ENCODE measurements at places on chromosomes 6 and 20. TPM values are rescaled to one million over a fixed set of nuclear protein-coding genes. Genes with fewer than 3 reads are reported as not detected.

- peak; percentile 92 for DNase-seq
Measured at GRCh38 chr20:48620507-48621375, 207.1 kb downstream of the PREX1 start.

- peak; percentile 83 for DNase-seq
Measured at GRCh38 chr6:145735356-145736165, at the start of gene EPM2A. TSS of gene EPM2A (minus strand) at chr6:145735520. CDS start at chr6:145735498, 22 bp downstream.

DNA sequence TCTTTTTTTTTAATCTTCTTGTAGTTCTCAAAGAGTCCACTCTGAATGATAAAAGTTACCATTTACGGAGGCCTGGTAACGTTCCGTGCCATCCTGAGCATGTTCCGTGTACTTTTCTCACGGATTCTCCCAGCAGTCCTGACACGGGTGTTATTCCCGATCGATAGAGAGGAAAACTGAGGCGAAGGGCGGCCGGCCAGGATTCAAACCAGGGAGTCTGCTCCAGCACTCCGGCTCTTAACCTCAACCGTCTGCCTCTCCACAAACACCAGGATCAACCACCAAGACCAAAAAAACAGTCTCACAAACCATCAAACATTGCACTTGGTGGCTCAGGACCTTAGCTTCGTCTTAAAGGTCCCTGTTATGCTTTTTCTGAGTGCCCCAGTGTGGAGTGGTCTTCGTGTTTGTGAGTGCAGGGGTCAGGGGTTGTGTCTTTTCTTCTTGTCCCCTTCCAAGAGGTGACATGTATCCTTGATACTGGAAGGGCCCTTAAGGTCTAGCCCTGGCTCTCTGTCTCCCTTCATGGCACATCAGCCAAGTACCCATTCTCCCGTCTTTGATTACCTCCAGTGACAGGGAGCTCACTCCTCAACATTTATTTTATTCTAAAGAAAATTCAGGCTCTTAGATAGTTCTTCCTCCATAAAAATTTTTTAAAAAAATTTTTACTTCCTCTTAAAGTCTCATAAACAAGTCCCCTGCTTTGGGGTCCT, 35.1 kb downstream of the SRC start:
- DNase-seq: no peak

DNA sequence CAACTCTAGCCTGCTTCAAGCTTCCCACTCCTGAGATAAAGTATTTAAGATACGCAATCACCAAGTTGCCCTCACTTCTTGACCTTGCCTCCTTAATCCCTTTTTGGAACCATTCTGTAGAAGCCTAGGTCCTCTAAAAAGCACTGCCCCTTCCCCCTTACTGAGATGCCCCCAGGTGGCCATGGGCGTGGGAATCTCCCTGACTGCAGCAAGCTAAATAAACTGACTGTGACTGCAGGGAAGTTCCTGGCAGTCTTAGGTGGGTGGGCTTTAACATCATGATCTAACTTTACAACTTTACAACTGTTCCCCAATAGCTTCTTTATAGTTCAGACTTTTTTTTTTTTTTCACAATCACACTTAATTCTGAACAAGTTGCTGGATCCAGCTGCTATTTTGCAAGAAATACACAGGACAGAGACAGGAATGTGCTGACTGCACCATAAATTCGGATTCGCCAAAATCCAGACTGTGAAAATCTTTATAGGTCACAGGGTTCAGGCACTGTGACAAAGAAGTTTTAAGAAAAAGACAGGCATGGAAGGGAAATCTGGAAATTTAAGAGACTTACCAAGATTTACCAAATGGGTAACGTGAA, 344.2 kb upstream of the SULF2 start:
- DNase-seq: no peak

- no peak for DNase-seq
Measured at GRCh38 chr6:24936641-24937317, 1.0 kb upstream of the RIPOR2 start.

DNA sequence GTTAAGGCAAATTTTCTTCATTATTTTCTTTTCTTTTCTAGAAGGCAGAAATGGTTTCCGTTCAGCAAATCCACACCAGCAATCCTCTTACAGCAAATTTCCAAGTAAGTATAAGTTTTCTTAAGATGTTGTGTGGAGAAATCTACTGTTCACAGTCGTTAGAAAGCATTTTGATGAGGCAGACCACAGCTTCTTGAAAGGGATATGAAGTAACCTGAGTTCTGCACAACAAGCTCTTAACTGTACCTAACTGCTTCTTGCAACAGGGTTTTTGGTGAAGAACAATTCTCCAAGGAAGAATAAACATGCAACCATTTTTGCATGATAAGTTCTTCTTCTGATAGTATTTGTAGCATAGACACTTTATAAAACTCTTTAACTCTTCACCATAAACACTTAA, 45.3 kb upstream of the STXBP5 start:
- DNase-seq: no peak

DNA sequence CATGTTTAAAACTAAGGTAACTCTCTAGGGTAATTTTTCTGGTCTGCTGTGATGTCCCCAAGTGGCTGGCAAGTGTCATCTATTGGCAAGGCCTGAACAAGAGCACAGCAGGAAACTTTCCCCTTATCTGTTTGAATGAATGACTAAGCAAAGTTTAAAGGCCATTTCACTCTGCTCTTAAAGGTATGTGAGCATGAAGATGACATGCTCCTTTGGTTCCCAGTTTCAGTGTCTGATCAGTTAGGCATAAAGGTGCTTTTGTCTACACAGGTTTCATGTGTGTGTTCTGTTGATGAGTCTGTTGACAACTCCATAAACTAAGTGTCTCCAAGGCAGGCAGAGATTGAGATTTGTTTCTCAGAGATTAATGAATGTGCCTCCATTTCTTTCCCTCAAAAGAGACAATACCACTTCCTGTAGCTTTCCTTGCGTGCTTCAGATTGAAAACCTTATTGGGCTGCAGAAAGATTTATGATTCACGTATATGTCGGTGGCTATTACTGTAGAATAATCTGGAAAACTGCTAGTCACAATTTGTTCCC, 83.9 kb downstream of the MAP3K7 start:
- DNase-seq: no peak

DNA sequence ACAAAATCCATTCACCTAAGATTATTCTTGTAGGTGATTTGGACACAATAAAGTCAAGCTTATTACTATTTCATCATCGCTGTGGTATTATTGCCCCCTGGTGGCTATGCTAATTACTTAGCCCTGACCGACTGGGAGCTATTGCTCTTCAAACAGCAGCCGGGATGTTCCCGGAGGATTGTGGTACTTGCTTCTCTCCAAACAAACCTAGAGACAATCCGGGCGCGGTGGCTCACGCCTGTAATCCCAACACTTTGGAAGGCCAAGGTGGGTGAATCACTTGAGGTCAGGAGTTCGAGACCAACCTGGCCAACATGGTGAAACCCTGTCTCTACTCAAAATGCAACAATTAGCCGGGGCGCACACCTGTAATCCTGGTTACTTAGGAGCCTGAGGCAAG, 15.4 kb upstream of the STMND1 start:
- peak; percentile 69 for DNase-seq

- DNase-seq: no peak
Measured at GRCh38 chr20:58461899-58462298, 53.3 kb downstream of the APCDD1L start.

Gene PTPRT
- 45.0 TPM for total RNA-seq

GRCh38 chr20:31824554-31825313, 5.6 kb downstream of the MYLK2 start:
- no peak for DNase-seq

Gene TRIM15
- 19.6 TPM for total RNA-seq

Gene CALHM5
- 1.8 TPM for total RNA-seq

DNA sequence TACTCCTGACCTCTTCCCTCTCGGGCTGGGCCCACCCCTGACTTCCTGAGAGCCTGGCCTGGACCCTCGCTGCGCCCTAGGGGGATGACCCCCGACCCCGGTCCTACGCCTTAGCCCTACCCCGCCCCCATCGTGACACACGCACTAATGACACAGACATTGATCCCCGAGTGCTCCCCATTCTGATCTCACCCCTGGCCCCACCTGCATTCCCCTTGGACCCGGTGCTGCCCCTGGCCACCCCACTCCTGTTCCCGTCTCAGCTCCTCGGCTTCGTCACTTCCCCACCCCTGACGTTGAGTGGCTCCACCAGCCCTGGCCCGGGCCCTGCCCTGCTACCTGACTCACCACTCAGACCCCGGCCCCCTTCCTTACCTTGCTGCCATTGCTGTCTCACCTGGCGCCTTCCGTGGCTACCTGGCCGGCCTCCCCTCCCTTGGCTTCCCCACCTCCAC, 12.1 kb downstream of the RBCK1 start:
- DNase-seq: no peak

GRCh38 chr6:160104821-160105517, 16.6 kb upstream of the SLC22A1 start:
- DNase-seq: no peak

DNA sequence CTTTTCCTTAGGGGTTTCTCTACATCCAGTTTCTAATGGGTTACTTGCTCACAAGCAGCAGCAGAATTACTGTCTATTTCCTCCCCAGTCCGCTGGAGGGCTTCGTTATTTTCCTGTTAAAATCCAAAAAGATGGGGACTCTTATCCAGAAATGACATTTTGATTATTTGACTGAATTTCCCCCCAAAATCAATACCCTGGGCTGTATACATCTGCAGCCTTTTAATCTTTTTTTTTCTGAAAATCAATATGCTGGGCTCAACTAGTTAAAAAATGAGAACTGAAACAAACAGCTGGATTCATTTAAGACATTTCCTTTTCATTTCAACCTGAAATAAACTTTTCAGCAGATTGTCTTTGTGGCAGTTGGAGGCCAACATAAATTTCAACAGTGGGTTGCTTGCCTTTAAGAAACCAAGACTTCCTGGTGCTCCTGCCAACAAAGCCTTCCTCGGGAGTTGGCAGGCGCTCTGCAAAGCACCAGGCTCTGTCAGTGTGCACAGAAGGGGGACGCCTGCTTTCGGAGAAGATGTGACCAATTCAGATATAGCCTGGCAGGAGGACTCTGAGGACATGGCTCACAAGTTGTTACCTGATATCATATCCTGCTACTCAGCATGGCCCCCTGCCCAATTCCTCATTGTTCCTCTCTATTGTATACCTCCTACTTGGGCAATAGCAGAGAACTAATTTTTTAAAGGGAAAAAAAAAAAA, 204.7 kb upstream of the ARG1 start:
- peak; percentile 77 for DNase-seq

DNA sequence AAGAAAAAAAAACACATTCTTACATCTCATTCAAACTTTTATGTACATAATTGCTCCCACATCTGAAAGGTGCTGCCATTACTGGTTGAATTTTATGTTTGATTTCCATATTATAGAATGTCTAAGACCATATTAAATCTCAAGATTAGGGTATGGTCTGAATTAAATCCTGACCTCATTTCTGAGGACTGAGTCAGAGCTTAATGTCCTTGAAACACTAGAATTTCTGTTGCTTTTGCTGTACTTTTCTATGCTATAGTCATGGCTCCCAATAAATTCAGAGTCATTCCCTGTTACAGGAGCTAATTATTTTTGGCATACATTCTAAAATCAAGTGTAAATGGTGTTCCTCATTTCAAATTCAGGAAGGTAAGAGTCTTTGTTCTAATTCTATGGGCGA, 285.3 kb upstream of the MANEA start:
- DNase-seq: no peak

- DNase-seq: no peak
Measured at GRCh38 chr6:75449630-75450206, 43.9 kb downstream of the FILIP1 start.

Gene FHL5
- 4.3 TPM for total RNA-seq

DNA sequence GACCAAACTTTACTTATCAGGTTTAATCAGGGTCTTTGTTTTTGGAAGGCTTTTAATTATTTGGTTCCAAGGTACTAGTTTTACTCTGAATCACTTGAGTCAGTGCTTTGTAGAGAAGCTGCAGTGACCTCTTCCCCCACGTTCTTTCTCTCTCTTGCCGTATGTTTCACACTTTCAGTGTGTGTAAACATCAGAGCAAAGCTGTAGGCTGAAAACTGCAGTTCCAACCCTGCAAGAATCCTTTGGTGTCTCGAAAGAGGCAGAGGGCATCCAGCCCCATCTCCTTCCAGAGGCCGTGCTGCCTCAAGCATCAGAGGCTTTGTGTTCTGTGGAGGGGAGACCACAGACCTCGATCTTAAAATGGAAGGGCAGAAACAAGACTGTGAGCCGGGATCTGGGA, 42.1 kb downstream of the CFAP61 start:
- no peak for DNase-seq

DNA sequence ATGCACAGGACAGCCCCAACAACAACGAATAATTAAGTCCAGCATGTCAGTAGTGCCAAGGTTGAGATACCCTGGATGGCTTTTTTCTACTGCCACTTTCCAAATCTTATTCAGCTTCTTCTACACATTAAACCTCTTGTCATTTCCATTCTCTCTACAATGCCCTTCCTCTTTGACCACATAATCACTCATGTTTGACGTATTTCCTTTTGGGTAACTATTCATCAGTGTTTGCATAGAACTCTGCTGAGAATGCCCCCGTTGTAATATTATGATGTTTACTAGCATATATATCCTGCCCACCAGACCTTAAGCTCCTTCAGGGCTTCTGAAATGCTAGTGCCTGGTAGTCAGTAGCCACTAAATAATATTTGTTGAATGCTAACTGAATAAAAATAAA, 515.3 kb upstream of the RNF217 start:
- DNase-seq: no peak

GRCh38 chr6:146962329-146962728, 241.9 kb upstream of the STXBP5 start:
- DNase-seq: no peak

DNA sequence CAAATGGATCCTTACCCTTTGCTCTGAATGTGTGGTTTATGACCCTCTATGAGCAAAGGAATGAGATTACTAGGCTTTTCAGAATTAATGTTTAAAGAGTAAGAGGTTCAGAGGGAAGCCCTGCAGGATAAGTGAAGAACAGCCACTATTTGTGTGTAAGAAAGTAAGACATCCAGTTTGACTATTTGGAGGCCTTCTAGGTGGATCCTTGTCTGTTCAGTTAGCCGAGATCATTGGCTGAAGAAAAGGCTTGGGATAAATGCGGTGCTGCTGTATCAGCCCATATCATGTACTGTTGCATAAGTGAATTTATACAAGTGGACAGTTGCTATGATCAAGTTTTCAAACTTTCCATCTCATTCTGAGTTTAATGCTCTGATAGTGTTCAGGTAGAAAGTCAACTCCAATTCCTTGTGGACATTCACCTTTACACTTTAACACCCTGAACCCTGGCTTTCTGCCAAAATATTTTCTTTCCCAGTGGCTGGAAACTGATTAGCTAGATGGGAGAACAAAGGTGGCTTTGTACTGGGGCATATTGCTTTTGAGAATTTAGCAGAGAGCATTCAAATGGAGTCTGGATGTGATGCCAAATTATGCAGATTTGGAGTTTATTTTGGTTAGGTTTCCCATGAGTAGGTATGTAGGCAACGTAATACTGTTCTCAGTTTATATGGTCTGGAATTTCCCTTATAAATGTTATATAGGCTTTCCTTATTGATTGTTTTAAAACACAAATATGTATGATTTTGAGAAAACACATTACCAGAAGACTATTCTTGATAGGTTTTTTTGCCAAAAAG, 15.0 kb downstream of the PARD6B start:
- DNase-seq: peak; percentile 65

- DNase-seq: no peak
Measured at GRCh38 chr20:6135347-6135746, 12.5 kb upstream of the FERMT1 start.

All from mucosa of gallbladder (tissue), 1 donor.